Transverse colon (tissue), 4 donors: ENCODE measurements at places on chromosomes 3 and 15.

GRCh38 chr3:78434801-78435200 lies 1333.0 kb downstream of the ROBO1 start:
- no peak for DNase-seq

- DNase-seq: no peak
These were observed 14.1 kb upstream of the FANCD2 start for GRCh38 chr3:10012106-10012505.

- DNase-seq: no peak
These were observed 99.6 kb downstream of the PGPEP1L start for GRCh38 chr15:98907927-98908471.

- no peak for DNase-seq
These were observed 28.9 kb downstream of the CLDN18 start for GRCh38 chr3:138038725-138039462.
